IMR-90 (cell line): ENCODE measurements at places on chromosomes 4 and X. TPM values are rescaled to one million over a fixed set of nuclear protein-coding genes. Genes with fewer than 3 reads are reported as not detected.
A peak's percentile ranks its signal among the peaks of the same experiment; 100 is the strongest.

NPY1R gene
- total RNA-seq, result under 0.01 TPM in 2 replicates

C1QTNF7 gene
- 0.18 and 0.28 TPM in 2 replicates for total RNA-seq

MAOB gene
- 0.28 and 0.36 TPM in 2 replicates for total RNA-seq

SPANXA1 gene
- total RNA-seq, result not detected in 2 replicates

RNF128 gene
- 4.8 and 6.4 TPM in 2 replicates for total RNA-seq

CFAP47 gene
- total RNA-seq, result under 0.01 TPM in 1 of 2 replicates, not detected in the other

NAA11 gene
- not detected in 2 replicates for total RNA-seq

SPP1 gene
- total RNA-seq, result 0.18 and 0.28 TPM in 2 replicates

- no peak for DNase-seq
- no peak overlapping the region for H3K4me3 ChIP-seq
- no peak overlapping the region for H3K27ac ChIP-seq
- H3K4me1 ChIP-seq, result no peaks in the 10 kb centered on the region
Observed at GRCh38 chr4:177841258-177841657, 399.0 kb upstream of the AGA start.

DNA sequence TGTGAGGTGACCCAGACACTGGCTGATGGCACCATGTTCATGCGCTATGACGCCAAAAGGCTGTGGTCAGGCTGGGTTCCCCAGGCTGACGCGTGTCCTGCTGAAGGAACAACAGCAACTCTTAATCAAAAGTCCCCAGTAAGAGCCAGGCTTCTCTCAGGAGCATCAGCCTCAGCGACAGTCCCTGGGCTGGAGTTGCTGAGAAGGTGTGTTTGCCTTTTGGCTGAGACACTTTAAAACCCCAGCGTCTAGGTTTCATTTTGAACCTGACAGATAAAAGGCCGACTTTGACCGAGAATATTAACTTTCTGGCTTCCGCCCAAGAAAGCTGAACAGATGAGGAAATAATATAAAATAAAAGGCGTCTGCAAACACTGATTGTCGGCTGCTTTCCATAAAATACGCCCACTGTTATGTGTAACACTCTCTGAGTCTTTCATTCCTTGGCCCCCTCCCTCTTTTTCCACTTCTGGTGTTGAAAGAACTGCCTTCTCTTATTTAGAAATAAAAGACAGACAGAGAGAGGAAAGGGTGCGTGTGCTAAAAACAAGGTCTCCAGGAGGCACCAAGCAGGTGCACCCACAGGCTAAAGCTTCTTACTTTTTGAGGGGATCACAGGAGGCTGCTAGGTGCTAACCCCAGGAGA, 373.6 kb downstream of the MID1IP1 start:
- no peak overlapping the region for H3K4me3 ChIP-seq
- H3K4me1 ChIP-seq, result no peaks in the 10 kb centered on the region
- H3K36me3 ChIP-seq, result no peaks in the 10 kb centered on the region
- no peak overlapping the region for H3K27ac ChIP-seq

DNA sequence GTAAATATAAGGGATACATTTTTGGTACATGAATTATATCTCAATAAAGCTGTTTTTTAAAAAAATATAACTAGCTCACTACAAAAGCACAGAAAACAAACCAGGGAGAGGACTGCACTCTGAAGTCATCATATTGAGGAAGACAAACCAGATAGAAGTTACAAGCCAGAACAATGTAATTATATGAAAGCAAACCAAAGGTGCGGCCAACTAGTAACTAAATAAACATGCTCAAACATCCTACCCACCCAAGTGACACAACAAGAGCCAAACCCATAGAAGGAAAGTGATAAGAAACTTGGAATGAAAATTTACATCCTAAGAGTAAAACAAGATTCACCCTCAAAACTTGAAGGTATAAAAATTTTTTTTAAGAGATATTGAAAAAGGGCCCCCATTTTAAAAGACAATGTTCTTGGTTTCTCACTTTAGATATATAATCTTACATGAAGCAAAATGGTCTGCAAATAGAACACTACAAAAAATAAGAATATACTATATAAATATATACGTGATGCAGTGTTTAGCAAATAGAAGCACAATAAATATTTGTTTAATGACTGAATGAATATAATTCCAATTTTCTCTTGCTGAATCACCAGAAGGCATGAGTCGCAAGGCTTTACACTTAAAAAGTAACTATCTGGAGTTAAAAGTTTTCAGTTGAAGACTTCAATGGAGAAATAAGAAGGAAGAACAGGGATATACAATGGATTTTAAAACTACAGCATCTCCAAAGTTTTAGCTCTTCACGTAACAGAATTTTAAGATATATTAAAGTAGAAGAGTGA, 4.0 kb upstream of the SH3D19 start:
- peaks cover 3% of the 10 kb centered on the region; the same call in 1 of the 2 replicates for H3K27me3 ChIP-seq
- no peaks in the 10 kb centered on the region for H3K36me3 ChIP-seq
- DNase-seq, result peak; percentile 40
- H3K27ac ChIP-seq, result no peak overlapping the region
- H3K4me3 ChIP-seq, result no peak overlapping the region

DNA sequence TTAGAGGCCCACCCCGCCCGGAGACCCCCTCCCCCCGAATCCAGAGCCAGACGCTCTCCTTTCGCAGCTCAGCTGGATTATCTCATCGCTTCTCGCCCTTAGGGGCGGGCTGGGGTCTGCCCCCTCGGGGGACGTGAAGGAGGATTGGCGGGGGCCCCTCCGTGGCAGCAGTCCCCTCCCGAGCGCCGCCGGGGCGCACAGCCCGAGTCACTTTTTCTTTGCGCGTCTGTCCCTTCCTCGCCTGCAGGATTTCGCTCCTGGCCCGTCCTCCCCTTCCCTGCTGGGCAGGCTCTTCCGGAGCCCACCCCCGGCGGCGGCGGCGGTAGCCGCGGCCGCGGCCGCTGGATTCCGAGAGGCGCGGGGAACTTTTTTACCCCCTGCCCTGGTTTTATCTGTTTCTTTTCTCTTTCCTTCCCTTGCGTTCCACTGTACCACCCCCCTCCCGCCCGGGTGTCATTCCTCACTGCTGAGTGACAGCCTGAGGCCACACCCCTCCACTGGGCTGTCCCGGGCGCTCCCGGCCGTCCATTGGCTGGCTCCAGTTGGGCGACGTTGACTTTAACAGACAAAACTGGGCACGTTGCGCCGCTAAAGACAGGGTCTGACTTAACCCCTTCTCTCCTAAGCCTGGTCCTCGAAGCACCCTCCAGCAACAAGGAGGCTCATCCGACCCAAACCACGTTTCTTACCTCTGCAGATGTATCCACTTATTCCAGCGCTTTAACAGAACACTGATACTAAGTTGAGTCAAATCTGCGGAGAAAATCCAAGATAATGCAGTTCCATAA, 492 bp upstream of the NKX3-2 start:
- peak overlapping the region; percentile 58 for H3K4me3 ChIP-seq
- peaks cover 72% of the 10 kb centered on the region for H3K27me3 ChIP-seq
- no peaks in the 10 kb centered on the region; the same call in 1 of the 2 replicates for H3K4me1 ChIP-seq
- H3K36me3 ChIP-seq, result no peaks in the 10 kb centered on the region
- H3K27ac ChIP-seq, result no peak overlapping the region

DNA sequence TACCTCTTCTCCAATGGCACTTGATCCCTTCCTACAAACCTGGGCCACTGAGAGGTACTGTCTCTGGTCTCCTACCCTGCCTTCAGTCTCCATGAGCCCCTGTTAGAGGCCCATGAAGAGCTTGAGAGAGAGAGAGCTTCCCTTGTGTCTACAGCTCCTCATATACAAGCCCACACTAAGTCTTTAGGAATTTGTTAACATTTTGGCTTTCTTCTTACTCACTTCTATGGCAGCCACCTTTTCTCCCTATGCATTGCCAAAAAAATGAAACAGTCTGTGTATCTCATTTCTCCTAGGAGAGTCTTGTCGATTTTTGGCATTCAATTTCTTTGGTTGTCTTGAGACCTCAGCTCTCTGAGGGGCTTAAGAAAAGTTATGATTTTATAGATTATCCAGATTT, 90.9 kb upstream of the LNX1 start:
- H3K36me3 ChIP-seq, result no peaks in the 10 kb centered on the region
- peak; percentile 85 for DNase-seq
- no peaks in the 10 kb centered on the region for H3K27me3 ChIP-seq
- H3K4me1 ChIP-seq, result peaks cover 14% of the 10 kb centered on the region
- H3K27ac ChIP-seq, result peak overlapping the region; percentile 83

GRCh38 chr4:130393642-130394041, 1297.7 kb downstream of the C4orf33 start:
- H3K4me3 ChIP-seq, result no peak overlapping the region
- no peaks in the 10 kb centered on the region for H3K36me3 ChIP-seq
- no peak overlapping the region for H3K27ac ChIP-seq
- H3K4me1 ChIP-seq, result peaks cover 2% of the 10 kb centered on the region; the same call in 1 of the 2 replicates
- peak; percentile 60 for DNase-seq

- peaks cover 2% of the 10 kb centered on the region; the same call in 1 of the 2 replicates for H3K4me1 ChIP-seq
- H3K36me3 ChIP-seq, result no peaks in the 10 kb centered on the region
- no peak overlapping the region for H3K27ac ChIP-seq
- H3K4me3 ChIP-seq, result peak overlapping the region; percentile 20; the same call in 1 of the 2 replicates
- no peaks in the 10 kb centered on the region for H3K27me3 ChIP-seq
Observed at GRCh38 chr4:30716158-30716557, 4.0 kb upstream of the PCDH7 start.

GRCh38 chr4:71290074-71290473, 48.7 kb upstream of the SLC4A4 start:
- H3K27ac ChIP-seq, result peak overlapping the region; percentile 20; the same call in 1 of the 2 replicates
- H3K4me3 ChIP-seq, result no peak overlapping the region
- no peaks in the 10 kb centered on the region; the same call in 1 of the 2 replicates for H3K36me3 ChIP-seq
- H3K4me1 ChIP-seq, result peaks cover 12% of the 10 kb centered on the region
- H3K27me3 ChIP-seq, result no peaks in the 10 kb centered on the region
- DNase-seq, result peak; percentile 95

- no peak overlapping the region for H3K4me3 ChIP-seq
- 0 out of 2 replicates have a peak, but pooled peaks cover 1% of the 10 kb centered on the region for H3K4me1 ChIP-seq
- H3K27ac ChIP-seq, result no peak overlapping the region
- no peaks in the 10 kb centered on the region for H3K27me3 ChIP-seq
- DNase-seq, result no peak
Observed at GRCh38 chr4:39626913-39627312, 11.8 kb downstream of the SMIM14 start.

- no peaks in the 10 kb centered on the region for H3K4me1 ChIP-seq
- no peak overlapping the region for H3K27ac ChIP-seq
- no peaks in the 10 kb centered on the region for H3K36me3 ChIP-seq
- H3K27me3 ChIP-seq, result no peaks in the 10 kb centered on the region
- no peak for DNase-seq
- no peak overlapping the region for H3K4me3 ChIP-seq
Observed at GRCh38 chr4:114725066-114725465, 126.5 kb downstream of the UGT8 start.

DNA sequence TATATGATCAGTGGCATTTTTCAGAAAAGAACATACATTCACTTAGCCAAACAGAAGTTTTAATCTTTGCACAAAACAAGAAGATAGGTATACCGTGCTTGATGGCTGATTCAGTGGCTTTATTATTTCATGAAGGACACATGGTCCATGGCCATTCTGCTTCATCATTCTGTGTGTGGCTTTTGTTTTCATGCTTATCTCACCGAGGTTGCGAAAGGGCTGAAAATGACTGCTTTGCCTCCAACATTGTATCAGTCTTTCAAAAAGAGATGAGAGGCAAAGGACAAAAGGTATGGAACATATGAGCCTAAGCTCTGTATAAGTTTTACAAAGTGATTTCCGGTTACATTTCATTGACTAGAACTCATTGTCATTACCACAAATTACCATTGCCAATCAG, 541.1 kb downstream of the RAB28 start:
- H3K4me3 ChIP-seq, result no peak overlapping the region
- DNase-seq, result no peak
- no peaks in the 10 kb centered on the region for H3K27me3 ChIP-seq
- no peak overlapping the region for H3K27ac ChIP-seq
- no peaks in the 10 kb centered on the region for H3K36me3 ChIP-seq

DNA sequence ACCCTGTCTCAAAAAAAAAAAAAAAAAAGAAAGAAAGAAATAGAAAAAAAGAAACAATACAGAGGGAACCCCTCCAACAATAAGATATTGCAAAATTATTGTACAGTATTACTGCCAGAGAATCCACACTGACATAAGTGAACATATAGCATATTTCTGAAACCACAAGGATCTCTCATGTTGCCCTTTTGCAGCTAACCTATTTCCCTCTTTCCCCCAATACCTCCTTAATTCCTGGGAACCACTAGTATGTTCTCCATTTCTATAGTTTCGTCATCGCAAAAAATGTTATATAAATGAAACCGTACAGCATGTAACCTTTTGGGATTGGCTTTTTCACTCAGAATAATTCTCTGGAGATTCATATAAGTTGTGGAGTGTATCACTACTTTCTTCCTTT, 20.0 kb upstream of the BMP2K start:
- H3K36me3 ChIP-seq, result no peaks in the 10 kb centered on the region
- DNase-seq, result no peak
- H3K27ac ChIP-seq, result no peak overlapping the region
- no peaks in the 10 kb centered on the region for H3K27me3 ChIP-seq
- no peaks in the 10 kb centered on the region for H3K4me1 ChIP-seq

DNA sequence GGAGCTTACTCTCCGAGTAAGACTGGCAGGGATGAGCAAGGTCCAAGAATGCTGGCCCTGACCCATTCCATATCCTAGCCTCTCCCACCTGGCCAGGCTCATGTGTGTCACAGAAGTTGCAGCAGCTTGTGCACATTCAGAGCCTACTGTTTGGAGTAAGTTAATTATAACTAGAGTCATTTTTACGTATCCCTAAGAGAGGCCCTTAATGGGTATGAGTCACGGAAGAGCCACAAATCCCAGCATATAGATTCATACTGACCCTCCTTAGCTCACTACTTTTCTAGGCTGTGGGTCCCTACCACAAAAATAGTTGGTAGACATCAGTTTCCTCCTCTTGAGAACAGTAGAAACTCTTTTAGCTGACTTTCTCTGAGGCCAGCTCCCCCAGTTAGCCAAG, 118.3 kb upstream of the FRG1 start:
- no peaks in the 10 kb centered on the region for H3K36me3 ChIP-seq
- H3K27me3 ChIP-seq, result no peaks in the 10 kb centered on the region
- H3K4me3 ChIP-seq, result no peak overlapping the region
- H3K4me1 ChIP-seq, result no peaks in the 10 kb centered on the region

GRCh38 chrX:139327355-139327754, 203.2 kb upstream of the F9 start:
- no peak for DNase-seq
- no peak overlapping the region for H3K27ac ChIP-seq
- no peaks in the 10 kb centered on the region for H3K36me3 ChIP-seq
- H3K27me3 ChIP-seq, result no peaks in the 10 kb centered on the region

DNA sequence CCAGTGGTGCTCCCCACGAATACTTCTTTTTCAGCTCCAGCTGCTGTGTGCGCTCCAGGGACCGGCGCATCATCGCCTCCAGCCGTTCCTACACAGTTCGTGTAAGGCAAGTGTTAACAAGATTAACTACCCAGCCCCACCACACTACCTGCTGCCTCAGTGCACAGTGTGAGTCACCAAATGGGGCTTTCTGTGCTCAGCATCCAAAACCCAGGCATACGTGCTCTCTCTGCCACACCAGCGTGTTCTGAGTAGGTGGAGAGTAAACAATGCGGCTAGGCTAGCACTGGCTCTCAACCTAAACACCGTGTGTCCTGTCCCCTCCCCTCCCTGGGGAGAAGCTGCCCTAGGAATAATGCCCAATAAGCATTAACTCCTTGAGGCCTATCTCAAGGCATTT, 60.0 kb downstream of the MAP7D2 start:
- no peak overlapping the region for H3K27ac ChIP-seq
- H3K36me3 ChIP-seq, result no peaks in the 10 kb centered on the region
- H3K4me1 ChIP-seq, result no peaks in the 10 kb centered on the region; the same call in 1 of the 2 replicates
- H3K4me3 ChIP-seq, result no peak overlapping the region
- peaks cover 18% of the 10 kb centered on the region for H3K27me3 ChIP-seq
